Fibroblast of the aortic adventitia (primary cell): ENCODE measurements at places on chromosomes 11 and 22. TPM values are rescaled to one million over a fixed set of nuclear protein-coding genes. Genes with fewer than 3 reads are reported as not detected.

The SGSM1 gene
- total RNA-seq = not detected in 2 replicates

The RAB3IL1 gene
- total RNA-seq = 17.1 and 50.7 TPM in 2 replicates

The PIWIL4 gene
- 2.7 and 5.6 TPM in 2 replicates for total RNA-seq

DNA sequence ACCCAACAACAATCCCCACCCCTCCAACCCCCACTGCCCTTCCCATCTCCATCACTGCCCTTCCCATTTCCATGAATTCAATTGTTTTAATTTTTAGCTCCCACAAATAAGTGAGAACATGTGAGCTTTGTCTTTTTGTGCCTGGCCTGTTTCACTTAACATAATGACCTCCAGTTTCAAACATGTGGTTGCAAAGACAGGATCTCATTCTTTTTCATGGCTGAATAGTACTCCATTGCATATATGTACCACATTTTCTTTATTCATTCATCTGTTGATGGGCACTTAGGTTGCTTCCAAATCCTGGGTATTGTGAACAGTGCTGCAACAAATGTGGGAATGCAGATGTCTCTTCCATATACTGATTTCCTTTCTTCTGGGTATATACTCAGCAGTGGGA lies 985 bp upstream of the IL2RB start:
- DNase-seq = no peak

DNA sequence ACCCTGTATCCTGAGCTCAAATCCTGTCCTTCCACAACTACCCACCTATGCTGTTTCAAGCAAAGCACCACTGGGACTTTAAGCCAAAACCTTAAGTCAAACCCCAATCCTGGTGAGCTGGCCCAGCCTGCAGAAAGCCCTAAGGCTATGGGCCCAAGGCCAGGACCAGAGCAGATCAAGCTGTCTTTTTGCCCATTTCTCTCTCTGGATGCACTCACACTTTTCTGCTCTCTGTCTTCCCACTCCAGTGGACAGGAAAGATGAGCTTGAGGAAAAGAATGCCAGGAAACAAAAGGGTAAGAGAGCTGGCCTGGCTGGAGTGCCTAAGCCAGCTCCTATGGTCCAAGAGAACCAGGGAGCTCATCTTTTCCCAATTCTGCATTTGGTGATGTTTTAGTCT lies 284.3 kb upstream of the ISX start:
- no peak for DNase-seq

GRCh38 chr11:16372355-16372754 lies 16.0 kb upstream of the SOX6 start:
- no peak for DNase-seq

- no peak for DNase-seq
Observed at GRCh38 chr11:28696591-28696990, 588.4 kb downstream of the METTL15 start.

DNA sequence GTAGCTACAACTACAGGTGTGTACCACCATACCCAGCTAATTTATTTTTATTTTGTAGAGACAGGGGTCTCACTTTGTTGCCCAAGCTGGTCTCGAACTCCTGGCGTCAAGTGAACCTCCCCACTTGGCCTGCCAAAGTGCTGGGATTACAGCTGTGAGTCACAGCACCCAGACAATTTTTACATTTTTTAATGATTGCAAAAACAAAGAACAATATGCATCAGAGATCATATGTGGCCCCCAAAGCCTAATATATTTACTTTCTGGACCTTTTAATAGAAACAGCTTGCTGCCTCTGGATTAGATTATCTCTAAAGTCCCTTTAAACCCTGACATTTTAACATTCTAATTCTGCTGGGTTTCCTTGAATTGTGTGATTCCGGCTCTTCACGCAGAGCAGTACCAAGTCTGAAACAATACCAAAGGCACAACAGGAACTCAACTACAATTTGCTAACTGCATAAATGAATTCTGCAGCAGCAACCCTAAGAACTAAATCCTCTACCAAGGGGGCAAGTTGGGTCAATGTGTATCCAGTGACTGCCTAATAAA lies 25.0 kb downstream of the RAB30 start:
- peak; percentile 63 for DNase-seq

GRCh38 chr11:132718711-132719671 lies 813.3 kb downstream of the OPCML start:
- no peak for DNase-seq

DNA sequence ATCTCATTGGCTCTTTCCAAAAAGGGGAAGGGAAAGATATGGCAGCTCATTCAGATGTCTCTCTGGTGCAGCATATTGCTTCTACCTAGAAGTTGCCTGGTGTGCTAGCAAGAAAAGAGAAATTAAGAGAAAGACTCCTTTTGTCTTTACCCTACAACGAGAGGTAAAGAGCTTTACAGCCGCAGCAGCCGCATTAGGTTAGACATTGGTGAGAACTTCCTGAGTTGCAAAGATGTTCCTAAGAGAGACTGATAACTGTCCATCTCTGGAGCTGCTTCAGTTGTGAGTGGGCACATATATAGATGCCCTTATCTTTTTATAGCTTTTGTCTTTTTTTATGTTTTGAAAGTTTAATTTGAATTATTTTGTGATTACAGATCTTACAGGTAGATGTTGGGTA lies 80.8 kb upstream of the NNMT start:
- DNase-seq = no peak
